CD4-positive, alpha-beta T cell treated with Interleukin-10 for 1 hour (primary cell): ENCODE measurements at places on chromosomes 3 and 15.
A peak's percentile ranks its signal among the peaks of the same experiment; 100 is the strongest.

- no peak for DNase-seq
These were observed 46.5 kb upstream of the PIK3CB start for GRCh38 chr3:138881233-138881632.

DNA sequence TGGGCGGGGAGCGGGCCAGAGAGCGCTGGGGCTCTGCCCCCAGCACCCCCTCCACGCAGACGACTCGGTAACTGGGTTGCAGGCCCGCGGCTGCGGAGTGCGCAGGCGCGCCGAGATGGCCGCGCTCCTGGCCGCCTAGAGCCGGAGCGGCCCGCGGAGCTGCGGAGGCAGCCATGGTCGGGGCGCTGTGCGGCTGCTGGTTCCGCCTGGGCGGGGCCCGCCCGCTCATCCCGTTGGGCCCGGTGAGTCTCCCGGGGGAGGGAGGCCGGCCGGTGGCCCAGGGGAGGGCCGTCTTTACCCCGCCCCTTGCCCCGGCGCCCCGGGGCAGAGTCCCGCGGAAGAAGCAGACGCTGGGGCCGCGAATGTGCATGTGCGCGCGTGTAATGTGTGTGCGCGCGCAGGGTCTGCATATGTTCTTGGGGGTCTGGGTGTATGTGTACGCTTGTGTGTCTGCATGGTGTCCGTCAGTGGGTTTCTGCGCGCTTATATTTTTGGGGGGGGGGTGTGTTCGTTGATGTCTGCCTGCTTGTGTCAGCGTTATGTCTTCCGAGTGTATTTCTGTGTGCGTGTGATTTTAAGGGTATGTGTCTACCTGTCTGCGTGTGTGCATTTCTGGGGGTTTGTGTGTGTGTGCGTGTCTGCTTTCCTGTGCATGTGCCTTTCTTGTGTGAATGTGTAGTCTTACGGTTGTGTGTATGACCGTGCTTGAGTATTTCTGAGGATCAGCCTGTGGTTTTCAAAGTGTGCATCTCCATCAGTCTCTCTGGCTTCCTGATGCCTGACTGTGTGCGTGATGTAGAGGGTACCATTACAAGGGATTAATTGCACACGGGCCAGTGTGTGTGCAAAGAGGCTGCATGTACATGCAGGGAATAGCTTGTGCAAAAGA lies at the start of gene ABHD14A:
ABHD14A (plus strand) TSS at position 102 of the 889 bp plus-strand sequence; CDS start at position 174, 72 bp downstream.
- DNase-seq: peak; percentile 84

- DNase-seq: no peak
These were observed 87.2 kb downstream of the SLCO3A1 start for GRCh38 chr15:91940496-91941381.

- DNase-seq: no peak
These were observed 59.5 kb upstream of the CTSH start for GRCh38 chr15:79004336-79004735.

GRCh38 chr3:64443546-64444381 lies 218.5 kb upstream of the PRICKLE2 start:
- no peak for DNase-seq

DNA sequence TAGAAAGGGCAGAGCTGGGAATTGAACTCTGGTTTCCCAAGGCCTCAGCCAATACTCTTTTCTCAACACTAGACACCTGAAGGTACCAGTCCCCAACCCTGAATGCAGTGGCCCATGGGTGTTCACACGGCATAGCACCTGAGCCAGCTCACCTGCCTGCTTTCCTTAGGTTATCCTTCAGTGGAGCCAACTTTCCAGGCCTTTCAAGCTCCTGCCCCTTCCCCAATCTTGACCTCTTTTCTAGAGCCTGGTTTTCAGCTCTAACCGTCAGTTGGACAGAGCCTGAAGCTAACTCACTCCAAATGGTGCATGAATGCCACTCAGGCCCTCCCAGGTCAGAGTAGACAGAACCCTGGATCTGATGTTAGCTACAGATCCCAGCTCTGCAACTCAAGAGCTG lies 66.1 kb upstream of the ITGA11 start:
- no peak for DNase-seq

DNA sequence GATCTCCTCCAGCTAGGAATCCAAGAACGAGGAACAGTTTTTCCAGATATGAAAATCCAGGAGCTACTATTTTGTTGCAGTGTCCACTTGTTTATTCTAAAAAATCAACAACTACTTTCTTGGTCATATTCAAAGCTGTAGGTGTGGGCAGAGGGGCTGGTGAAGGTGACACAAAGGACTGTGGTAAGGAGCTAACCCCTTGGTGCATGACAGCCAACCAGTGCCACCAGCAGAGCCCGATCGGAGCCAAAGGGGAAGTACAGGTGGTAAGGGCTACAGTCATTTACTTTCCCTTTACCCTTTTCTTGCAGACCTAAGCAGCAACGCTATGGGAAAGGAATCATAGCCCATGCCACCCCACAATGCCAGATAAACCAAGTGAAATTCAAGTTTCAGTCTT lies 30.7 kb downstream of the PLA1A start:
- peak; percentile 28 for DNase-seq

GRCh38 chr3:12405432-12406272 lies 78.6 kb upstream of the TSEN2 start:
- no peak for DNase-seq

DNA sequence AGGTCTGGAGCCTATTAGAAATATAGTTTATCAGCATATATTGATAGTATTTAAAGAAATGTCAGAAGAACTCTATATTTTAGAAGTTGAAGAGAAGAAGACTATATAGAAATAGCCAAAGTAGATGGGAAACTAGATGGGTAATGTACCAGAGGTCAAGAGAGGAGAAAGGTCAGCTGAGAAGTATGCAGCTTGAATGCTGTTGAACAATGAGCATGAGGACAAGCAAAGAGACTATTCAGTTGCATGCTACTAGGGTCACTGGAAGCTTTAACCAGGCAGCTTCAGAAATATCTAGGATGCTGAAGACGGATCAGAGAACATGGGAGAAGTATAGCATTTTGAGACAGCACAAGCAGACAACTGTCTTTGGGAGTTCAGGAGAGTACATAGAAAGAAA lies 19.6 kb upstream of the TIPARP start:
- no peak for DNase-seq

DNA sequence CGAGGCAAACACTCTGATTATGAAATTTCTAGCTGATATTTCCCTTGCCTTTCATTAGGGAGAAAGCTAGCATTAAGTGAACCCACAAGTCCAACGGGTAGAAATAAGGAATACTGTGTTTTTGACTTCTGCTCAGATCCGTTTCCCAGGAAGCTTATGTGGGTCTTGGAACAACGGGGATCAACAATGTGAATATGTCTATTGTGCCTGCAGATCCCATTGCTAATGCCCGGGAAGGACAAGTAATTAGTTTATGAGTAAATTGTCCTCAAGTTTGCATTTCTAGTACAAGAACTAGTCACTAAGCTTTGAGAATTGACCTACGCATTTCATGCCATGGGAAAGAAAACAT lies 236.4 kb downstream of the UACA start:
- no peak for DNase-seq

DNA sequence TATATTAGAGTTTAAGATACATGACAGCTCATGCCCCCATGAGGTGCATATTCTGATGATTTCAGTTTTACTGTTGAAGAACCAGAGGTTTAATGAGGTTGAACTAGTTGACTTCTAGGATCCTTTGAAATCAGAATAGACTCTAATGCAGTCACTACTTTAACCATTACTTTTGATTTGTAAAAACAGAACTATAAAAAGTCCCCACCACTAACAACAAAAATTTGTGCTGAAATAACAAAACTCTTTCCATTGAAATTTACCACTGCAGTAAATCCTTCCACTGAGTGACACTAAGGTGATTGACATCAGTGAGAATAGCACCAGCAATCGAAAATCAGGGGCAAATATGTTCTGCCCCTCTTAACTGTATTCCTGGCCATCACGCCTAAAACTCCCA lies 214.1 kb downstream of the SHQ1 start:
- no peak for DNase-seq

GRCh38 chr15:101172501-101173071 lies 79.3 kb downstream of the CHSY1 start:
- no peak for DNase-seq

GRCh38 chr3:4756057-4756775 lies 223.0 kb upstream of the BHLHE40 start:
- no peak for DNase-seq

DNA sequence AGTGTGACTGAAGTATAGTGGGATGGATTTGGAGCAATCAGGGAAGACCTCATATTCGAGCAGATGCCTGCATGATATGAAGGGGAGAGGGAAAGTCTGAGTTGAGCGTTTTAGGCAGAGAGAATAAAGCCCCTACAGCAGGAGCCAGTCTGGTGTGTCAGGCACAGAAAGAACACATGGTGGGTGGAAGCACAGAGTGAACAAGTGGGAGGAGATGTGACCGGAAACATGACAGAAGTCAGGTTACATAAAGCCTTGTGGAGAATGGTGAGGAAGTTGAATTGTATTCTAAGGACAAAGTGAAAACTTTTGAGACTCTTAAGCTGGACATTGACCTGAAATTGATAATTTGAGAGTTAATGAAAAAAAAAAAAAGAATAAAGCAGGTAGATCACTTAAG lies 541.0 kb downstream of the PLOD2 start:
- no peak for DNase-seq

- DNase-seq: no peak
These were observed 216.1 kb downstream of the ATP8B4 start for GRCh38 chr15:49902685-49903501.

DNA sequence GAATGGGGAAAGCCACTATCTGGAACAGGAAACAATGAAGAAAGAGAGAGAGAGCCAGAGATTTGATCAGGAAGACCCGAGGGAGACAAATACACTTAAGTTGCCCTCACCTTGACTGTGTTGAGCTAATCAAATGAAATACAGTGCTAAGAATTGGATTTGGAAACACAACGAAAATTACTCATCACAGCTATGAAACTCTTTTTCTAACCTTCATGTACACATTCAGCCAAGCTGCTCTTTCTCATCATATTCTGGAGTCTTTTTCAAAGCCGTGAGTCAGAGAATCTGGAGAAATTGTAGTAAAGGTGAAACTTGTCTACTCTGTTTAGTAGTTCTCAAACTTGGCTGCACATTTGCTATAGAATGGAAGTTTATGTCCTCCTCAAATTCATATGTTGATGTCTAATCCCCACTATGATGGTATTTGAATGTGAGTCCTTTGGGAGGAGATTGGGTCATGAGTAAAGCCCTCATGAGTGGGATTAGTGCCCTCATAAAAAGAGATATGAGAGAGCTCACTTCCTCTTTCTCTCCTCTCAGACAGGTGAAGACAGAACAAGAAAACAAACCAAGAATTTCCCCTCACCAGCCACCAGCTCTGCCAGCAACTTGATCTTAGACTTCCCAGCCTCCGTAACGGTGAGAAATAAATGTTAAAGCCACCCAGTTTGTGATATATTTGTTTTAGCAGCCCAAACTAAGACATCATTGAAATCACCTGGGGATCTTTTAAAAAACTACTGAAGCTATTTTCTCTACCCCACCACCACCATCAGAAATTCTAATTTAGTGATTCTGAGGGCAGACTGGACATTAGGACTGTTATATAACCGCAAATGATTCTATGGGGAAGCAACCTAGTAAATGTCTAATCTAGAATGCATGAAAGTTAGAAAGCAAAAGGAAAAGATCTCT lies 143.6 kb upstream of the GRM7 start:
- no peak for DNase-seq

- no peak for DNase-seq
These were observed 39.6 kb upstream of the TBC1D23 start for GRCh38 chr3:100221159-100221558.

DNA sequence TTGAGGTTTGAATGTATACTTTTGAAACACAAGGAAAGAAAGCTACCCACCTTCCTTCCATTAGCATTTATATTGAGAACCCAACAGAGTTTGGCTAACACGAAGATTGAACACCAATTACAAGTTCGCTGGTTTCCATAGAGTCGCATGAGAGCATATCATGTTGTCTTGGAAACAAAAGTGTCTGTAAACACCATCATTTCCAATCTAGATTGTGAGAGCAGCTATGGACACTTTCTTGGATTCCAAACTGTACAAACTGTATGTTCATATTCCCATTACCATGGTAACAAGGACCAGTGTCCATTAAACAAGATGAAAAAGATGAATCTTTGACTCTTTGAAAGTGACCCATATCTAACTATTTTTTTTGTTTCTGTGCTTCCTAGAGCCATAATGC lies 529.9 kb upstream of the ROBO1 start:
- DNase-seq: no peak

DNA sequence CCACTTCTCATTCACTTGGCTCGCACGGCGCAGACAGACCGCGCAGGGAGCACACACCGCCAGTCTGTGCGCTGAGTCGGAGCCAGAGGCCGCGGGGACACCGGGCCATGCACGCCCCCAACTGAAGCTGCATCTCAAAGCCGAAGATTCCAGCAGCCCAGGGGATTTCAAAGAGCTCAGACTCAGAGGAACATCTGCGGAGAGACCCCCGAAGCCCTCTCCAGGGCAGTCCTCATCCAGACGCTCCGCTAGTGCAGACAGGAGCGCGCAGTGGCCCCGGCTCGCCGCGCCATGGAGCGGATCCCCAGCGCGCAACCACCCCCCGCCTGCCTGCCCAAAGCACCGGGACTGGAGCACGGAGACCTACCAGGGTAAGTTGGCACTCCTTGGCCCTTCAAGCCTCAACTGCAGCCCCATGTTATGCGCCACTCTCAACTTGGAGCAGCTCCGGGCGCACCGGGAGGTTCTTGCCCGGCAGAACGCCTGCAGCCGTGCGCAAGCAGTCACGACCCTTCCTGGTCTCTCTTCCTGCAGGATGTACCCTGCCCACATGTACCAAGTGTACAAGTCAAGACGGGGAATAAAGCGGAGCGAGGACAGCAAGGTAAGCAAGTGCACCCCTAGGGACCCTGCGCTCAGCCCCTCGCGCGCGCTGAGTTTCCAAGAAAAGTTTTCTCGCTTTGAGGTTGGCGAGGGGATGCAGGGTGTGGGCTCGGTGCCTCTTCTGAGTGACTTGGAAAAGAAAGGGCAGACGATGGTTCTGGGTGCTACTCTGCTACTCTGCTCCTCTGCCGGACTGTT lies at the start of gene BHLHE40:
BHLHE40 (plus strand) TSS at position 10 of the 801 bp plus-strand sequence; CDS start at position 292, 282 bp downstream.
- no peak for DNase-seq

DNA sequence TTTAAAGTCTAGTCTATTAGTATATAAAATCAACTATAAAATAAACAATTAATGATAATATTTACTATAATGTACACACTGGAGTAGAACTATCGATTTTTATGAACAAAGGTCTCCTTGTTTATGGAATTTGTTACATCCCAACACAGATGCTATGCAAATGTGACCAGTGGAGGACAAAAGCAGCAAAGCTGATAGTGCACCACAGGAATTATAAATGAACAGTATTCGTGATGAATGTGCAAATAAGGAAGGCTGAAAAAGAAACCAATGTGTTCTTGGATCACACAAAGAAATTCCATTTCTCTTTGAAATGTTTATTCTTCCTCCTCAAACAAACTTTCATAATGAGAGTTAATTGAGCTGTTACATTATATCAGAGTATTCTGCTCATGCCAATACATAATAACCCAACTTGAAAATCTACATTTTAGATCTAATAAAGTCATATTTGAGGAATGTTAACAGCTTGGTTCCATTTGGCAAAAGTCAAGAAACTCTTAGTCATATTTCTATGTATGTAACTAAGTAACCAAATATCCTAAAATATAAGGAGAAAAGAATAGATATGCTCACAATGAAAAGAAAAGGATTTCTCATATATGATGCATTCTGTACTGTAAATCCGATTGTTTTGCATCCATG lies 79.3 kb downstream of the NEK10 start:
- DNase-seq: no peak
